ENCODE measurements at places on chromosomes 12 and 14.

- no peak for DNase-seq
These were observed 147.1 kb downstream of the MYRFL start for GRCh38 chr12:69972136-69972535.

DNA sequence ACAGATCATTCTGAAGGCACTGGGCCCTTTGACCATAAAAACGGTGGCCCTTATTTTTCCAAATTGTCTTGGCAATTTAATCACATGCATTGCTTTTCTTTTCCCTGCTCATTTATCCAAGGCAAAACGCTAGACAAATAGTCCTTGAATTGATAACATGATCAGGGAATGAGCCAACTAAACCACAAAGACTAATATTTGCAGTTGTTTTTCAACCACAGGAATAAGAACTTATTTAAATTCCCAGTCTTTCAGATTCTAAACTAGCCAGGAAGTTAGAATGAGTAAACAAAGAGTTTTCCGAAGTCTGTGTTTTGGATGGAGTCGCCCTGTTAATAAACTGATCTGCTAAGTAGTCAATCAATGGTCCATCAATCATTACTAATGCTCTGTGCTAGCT is 14.9 kb downstream of the TBX5 start:
- DNase-seq: no peak

DNA sequence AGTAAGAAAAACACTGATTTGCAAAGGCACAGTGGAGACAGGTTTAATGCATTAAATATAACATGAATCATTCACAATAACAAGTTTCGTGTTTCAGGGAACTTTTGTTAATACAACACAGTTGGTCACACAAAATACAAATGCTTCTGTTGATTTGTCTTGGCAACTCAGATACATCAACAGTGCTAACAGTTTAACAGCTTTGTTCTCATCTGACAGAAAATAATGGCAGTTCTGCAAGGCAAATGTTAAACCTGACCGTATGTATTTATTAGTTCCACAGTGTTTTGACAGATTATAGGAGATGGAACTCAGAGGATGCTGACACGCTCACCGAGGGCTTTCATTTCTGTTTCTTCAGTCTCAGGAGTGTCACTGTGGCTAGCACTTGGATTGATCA is 350.7 kb downstream of the PRKD1 start:
- DNase-seq: no peak

- DNase-seq: no peak
These were observed at the start of gene GSG1 for GRCh38 chr12:13103391-13104033. GSG1 (minus strand) TSS chr12:13103667; CDS start chr12:13103512, 155 bp downstream.

DNA sequence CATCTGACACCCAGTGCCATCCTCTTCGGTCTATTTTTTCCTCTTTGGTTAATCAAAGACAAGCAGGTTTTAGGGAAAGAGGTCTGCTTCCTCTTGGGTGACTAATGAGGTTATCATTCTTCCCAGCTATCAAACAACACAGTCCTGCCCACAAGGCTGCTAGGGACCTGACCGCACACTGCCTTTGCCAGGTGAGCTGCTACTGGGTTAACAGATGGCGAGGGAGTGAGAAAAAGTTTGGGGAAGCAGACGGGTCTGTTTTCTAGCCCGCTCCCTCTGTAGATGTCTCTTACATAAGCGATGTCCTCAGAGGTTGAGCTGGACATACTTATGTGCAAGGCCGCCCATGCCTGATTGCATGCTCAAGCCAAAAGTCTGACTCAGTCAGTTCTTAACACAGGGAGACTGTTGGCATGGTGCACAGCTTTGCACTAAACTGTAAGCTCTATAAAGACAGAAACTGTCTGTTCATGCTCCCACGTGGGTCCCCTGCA is 94.1 kb downstream of the SLC15A4 start:
- no peak for DNase-seq

DNA sequence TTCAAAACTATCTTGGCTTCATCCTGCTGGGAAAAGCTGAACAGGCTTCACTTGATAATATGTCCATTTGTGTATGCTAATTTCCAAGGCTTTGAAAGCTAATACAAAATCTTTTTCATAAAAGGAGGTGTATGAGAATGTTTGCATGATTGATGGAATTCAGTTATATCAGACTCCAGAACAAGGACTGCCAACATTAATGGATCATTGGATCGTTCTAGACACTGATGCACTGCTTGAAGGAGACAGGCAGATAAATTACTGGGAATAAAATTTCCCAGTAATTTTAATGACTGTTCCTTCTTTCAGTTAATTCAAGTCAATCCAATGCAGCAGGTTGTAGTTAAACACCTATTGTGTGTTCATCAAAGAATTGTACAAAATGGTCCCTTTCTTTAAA is 466 bp downstream of the GPRC5D start:
- no peak for DNase-seq

DNA sequence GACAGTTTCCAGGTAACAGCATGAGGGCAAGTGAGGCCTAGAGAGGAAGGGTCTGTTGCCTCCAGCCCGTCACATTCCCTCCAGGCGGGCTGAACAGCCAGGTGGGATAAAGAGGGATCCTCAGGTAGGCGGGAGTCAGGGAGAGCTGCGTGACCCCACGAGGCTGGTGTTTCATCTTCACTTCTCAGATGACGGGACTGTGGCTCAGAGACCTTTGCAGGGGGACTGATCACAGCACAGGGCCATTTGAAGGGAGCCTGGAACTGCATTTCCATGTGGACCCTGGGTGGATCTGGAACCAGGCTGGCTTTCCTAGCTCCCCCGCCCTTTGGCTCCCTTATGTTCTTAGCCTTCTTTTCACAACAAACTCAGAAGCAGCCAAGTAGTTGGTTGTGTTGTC is 37.4 kb downstream of the SH2B3 start:
- no peak for DNase-seq

- DNase-seq: no peak
These were observed 11.0 kb downstream of the OTX2 start for GRCh38 chr14:56799343-56799645.

GRCh38 chr14:44446965-44447364 is 60.1 kb downstream of the FSCB start:
- DNase-seq: no peak

DNA sequence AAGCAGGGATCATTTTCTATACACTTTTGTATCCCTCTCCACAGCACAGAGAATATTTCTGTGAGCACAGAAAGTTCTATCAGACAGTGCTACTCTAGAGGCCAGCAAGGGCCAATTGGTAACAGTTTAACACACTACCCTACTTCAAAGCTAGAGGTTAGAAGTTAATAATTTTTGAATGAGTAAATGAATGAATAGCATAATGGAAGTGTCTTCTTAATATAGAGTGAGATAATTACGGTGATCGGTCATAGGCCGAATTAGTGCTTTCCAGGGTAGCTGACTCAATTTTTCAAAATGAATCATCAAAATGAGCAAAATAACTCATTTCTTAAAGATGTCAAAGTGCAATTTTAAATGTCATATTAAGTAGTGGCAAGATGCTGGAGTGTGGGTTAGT is 67.0 kb upstream of the CCDC198 start:
- no peak for DNase-seq

DNA sequence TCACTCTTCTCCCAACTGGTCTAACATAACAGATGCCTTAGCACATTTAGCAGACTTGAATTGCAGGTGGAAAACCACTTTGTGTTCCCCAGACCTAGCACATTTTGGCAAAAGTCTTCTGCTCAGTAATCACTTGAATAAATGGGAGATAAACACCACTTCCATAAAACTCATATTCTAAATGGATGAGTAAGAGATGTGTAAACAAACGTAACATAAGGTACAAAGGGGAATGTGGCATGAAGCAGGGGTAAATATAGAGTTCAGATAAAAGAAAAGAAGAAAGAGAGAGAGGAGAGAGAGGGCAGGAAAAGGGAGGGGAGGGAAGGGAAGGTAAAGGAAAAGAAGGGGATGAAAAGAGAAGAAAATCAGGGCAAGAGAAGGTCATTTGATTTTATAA is 17.0 kb upstream of the KERA start:
- DNase-seq: no peak

- no peak for DNase-seq
These were observed 43.1 kb downstream of the CHST11 start for GRCh38 chr12:104499668-104500332.

- DNase-seq: no peak
These were observed 2.5 kb downstream of the P2RX2 start for GRCh38 chr12:132620899-132621656.

DNA sequence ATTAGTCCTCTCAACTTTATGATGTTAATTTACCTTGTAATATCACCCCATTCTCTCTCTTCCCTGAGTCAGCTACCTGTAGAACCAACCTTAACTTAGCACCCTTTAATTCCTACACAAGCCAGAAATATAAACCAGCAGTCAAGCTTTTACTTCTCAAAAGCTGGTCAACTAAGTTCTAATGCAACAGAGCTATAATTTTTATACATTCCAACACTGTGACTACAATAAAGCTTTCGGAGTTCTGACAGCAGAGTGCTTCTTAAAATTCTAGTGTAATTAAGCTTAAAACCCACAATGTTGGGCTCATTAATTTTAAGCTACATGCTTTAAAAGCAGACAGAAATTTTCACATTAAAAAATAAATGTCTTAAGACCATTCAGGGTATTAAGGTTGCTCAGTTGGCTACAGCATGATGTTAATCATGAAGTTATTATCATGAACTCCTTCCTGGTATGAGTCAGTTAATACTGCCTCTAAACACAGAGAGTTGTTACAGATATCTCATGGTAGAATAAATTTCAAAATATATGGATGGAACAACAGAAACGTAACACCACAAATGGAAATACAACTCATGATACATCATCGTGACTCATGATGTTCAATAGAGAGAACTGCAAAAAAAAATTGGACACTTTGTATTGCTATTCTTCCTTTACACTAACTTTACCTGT is 126.7 kb downstream of the EPS8 start:
- no peak for DNase-seq

GRCh38 chr14:36271939-36272907 is 48.2 kb downstream of the MBIP start:
- DNase-seq: no peak

DNA sequence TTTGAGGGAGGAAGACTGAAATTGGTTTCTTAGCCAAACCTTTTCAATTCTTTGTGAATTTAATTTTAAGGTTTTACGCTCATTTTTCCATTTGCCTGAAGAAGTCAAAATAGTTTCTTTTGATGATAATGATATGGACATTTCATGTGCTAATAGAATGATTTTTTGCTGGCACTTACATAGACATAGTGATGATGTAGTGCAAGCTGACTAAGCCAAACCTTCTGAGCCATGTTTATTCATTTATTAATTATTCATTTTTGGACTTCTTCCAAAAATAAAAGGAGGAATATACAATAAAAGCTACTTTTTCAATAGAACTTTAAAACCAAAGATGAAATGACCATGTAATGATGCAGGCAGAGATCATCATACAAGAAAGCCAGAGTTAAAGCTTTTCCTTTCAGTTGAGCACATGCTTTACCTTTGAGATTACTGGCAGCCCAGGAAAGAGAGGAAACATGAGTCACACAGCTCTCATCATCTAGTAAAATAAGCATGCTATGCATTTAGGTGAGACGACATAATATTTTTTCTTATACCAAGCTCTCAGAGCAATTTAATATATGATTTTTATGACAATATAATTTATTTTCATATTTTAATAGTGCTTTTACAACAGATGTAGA is 24.8 kb downstream of the KCNA1 start:
- DNase-seq: no peak

DNA sequence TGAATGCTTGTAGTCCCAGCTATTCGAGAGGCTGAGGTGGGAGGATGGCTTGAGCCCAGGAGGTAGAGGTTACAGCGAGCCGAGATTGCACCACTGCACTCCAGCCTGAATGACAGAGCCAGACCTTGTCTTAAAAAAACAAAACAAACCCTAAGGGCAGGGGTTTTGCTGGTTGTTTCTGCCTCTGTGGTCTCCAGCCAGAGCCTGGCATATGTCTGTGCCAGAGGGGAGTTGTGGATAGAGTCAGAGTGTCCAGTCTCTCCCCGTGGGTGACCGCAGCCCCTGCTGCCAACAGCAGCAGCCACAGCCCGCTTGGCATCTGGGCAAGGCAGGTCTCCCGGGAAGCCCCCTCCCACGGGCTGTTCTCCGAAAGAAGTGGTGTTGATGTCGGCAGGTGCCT is 37.6 kb downstream of the MVK start:
- no peak for DNase-seq

DNA sequence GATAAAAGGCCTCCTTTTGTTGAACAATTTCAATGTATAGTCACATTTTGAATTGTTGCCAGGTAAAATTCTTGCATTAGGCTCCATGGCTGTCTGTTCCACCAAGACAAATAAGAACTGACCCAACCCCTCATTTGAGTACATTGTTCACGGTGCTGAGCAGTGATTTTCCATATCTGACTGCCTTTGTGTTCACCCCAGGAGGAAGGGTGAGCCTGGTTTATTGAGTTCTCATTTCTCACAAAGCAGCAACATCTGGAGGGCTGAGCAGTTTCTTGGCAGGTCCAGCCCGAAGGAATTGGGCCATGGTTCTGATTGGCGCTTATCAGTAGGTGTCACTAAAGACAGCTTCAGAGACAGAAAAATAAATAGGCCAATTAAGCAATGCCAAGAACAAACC is 149.1 kb downstream of the BMP4 start:
- no peak for DNase-seq

- DNase-seq: no peak
These were observed 61.4 kb downstream of the MYF5 start for GRCh38 chr12:80778005-80778541.

DNA sequence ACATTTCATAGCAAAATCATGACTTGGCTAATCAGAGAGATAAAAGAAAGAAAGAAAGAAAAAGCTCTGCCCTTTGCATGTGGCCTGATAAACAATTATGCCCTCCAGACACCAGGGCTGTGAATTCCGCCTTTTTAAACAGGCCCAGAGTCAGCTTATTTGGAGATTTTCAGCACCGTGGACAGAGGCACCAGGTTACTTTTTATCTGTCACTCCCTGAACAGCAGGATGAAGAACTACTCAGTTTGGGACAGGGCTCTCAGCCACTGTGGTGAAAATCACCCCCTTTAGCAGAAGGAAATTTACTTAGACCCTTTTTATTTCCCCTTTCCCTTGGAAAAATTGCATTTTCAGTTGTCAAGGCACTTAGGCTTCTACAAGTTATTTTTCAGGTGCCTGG is 359.9 kb downstream of the NRXN3 start:
- no peak for DNase-seq

GRCh38 chr12:63821781-63822251 is 22.7 kb upstream of the SRGAP1 start:
- no peak for DNase-seq

GRCh38 chr14:87079416-87079815 is 913.6 kb downstream of the GALC start:
- no peak for DNase-seq

- no peak for DNase-seq
These were observed 5.7 kb upstream of the SLC35F4 start for GRCh38 chr14:57871459-57872080.

GRCh38 chr12:62934799-62935674 is at the start of gene PPM1H:
PPM1H (minus strand) TSS chr12:62935150; CDS start chr12:62934736, 414 bp downstream.
- DNase-seq: no peak

DNA sequence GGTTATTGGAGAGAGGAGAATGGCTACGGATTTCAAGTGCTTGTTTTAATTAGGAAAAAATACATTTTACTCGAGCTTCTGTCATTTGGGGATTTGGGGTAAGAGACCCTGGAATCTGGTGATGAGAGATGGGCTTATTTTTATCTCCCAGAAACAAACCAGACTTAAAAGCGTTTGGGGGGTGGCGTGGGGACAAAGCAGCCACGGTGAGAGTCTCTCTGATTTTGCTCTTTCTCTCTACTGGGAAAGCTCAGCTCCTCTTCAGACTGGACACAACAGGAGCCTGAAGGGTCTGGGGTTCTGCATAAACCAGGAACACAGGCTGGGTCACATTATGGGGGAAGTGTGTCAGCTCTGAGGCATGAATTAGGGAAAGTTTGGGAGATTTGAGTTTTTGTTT is 3.8 kb downstream of the VSX2 start:
- no peak for DNase-seq

All from stimulated activated CD8-positive, alpha-beta memory T cell treated with anti-CD3 and anti-CD28 coated beads, Interleukin-4, amount 100 ng/mL, for 1 hour (primary cell).